ENCODE measurements at places on chromosomes 5 and 9.
A peak's percentile ranks its signal among the peaks of the same experiment; 100 is the strongest.

DNA sequence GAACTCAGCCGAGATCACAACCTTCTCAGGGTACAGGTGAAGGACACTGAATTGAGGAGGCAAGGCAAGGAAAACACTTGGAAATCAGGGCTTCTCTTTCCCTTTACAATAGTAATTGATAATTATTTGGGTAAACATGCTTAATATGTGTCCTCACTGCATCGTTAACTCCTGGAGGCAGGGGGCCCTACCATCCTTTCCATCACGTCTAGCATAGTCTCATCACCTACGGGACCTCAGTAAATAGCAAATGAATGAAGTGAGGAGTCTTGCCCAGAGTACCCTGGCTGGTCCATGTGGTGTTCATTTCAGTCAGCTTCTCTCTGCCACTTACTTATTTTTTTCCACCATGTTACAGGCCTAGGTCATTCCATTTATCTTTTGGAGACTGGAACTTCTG lies 2.3 kb downstream of the F2RL1 start:
- DNase-seq, result no peak

- DNase-seq, result peak; percentile 75
Measured at GRCh38 chr9:127825319-127826051, 22.8 kb downstream of the FPGS start.

DNA sequence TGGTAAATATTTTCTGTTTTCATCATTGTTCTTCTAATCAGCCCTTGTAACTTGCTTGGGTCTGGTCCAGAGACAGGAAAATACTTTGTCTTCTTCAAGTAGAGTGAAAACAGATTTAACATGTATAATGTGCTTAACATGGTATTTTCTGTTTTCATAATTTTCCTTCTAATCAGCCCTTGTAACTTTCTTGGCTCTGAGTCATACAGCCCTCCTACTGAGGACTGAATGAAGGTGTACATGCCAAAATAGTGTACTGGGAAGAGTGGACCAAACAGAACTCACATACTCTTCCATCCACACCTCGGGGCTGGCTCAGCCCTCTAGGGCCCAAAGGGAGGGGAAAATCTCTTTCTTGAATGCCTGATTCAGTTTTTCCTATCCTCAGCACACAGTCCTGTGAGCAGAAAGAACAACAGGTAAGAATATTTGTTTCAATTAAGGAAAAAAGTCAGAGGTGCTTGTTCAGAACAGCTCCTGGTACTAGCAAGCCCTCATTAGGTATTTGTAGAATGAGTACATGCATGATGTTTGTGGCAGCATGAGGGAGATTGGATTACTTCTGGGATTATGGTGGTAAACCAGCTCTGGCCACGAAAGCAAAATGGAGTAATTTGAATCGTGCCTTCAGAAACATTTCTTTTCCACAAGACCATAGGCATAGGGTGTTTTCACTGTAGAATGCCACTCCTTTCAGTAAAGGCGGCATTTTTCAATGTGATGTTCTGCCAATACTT lies 24.2 kb upstream of the MACIR start:
- no peak for DNase-seq

DNA sequence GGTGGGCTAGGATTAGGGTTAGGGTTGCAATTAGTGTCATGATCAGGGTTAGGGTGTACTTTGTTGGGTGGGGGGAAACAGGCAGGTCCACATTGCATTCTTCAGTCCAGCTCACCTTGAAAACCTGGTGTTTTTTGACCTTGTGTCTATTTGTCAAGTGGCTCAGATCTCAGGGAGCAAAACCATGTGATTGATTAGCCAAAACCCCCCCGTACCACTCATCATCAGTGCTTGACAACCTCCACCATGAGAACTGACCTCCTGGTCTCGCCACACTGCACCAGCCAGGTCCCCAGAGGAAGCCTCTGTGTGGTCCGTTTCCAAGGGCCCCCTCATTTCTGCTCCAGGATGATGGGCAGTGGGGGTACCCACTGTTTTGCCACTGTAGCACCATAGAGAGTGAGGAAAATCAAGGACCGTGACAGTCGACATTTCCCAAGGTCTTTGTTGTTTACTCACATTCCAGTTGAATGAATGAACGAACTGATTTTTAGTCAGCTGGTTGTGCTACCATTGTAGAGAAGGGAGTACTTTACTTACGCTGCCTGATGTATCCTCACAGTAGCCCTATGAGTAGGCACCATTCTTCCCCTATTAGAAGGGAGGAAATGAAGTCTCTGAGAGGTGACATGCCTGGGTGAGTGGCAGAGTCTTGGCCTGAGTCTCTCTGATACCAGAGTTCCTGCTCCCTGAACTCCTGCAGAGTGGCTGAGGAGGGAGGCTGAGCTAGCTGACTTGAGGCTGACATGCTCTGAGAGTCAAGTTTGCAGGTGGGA lies 84.8 kb downstream of the RAD23B start:
- no peak for DNase-seq

Measured in sigmoid colon (tissue), 7 donors.